ENCODE measurements at places on chromosomes 5 and 9.

- DNase-seq = no peak
These were observed 29.2 kb upstream of the CEP120 start for GRCh38 chr5:123452401-123452800.

GRCh38 chr9:129812385-129812784 lies 9.4 kb downstream of the TOR1B start:
- DNase-seq = no peak

DNA sequence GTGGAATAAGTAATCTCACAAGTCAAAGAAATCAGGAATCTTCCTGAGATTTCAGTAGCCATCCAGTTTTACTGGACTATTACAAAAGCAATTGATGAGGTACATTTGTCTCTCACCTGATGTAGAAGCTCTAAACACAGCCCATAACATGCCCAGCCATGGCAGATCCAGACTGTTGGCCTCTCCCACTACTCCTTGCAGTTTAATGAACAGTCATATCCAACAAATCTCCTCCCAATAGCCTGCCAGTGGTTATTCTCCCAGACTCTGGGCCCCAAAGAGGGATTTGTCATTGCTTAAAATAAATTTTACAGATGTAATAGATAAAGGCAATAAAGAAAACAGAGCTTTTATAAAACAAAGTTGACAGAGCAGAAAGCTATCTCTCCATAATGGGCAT lies 80.8 kb downstream of the ZNF608 start:
- DNase-seq = no peak

DNA sequence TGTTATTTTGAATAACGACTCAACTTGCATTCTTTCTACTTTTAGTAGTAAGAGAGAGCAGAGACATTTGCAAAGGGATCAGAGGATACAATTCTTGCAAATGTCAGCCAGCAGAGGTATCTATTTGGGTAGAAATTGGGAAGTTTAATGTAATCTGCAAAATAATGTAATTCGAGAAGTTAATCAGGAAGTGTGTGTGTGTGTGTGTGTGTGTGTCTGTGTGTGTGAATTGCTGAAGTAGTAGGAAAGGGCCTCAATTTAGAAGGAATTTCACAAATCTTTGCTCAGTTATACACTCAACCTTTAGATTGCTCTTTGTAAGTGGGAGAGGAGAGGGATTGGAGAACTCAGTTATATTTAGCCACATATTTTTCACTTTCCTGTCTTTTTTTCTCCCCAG lies 11.0 kb upstream of the IFNA1 start:
- DNase-seq = no peak

DNA sequence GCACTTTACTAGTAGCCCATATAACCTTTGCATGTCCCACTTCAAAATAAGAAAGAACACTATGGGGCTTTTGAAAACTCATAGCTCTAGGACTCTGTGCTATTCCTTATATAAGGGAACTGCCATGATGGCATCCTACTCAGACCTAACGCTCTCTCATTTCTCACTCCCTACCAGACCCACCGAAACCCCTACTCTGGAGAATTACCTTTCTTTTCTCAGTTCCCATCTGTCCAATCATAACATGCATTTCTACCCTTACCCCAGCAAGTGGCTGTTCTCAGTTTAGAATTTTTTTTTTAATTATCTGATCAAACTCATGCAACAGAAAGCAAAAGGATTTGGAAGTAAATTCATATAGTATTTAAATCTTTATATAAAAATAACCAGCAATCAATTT lies 27.3 kb downstream of the CARNMT1 start:
- no peak for DNase-seq

- DNase-seq = no peak
These were observed 120.2 kb downstream of the PDE4D start for GRCh38 chr5:59773294-59773693.

DNA sequence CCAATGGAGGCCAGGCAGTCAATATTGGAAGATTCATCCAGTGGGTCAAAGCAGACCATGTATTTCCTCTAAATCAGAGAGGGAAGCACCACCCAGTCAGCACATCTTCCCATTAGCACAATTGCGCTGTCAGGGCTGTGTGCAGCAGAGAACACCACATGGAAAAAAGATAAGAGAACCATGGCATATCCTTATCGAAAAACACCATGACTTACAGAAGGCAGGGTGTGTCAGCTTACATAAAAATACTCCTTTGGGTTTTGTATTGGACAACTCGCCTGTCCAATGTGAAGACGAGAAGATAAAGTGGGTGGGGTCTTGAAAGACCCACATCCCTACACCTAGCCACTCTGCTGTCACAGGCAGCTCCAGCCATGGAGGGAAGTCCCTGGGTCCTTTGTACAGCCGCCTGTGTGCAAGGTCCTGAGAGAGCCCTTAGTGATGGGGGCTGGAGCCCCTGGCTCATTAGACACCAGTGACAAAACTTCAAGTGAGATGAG lies 71.9 kb upstream of the SPATA31E1 start:
- no peak for DNase-seq

DNA sequence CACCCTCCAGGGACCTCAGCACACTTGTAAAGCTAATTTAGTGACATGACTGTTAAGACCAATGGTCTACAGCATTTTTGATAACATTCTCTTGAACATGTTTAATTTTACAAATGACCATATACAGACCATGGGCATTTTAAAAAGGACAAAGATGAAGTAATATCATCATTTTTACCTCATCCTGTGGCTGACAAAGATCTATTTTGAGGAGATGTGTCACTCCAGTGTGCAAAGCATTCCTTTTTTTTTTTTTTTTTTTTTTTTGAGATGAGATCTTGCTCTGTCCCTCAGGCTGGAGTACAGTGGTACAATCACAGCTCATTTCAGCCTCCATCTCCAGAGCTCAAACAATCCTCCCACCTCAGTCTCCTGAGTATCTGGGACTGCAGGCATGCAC lies 118.2 kb upstream of the TBC1D2 start:
- DNase-seq = no peak

DNA sequence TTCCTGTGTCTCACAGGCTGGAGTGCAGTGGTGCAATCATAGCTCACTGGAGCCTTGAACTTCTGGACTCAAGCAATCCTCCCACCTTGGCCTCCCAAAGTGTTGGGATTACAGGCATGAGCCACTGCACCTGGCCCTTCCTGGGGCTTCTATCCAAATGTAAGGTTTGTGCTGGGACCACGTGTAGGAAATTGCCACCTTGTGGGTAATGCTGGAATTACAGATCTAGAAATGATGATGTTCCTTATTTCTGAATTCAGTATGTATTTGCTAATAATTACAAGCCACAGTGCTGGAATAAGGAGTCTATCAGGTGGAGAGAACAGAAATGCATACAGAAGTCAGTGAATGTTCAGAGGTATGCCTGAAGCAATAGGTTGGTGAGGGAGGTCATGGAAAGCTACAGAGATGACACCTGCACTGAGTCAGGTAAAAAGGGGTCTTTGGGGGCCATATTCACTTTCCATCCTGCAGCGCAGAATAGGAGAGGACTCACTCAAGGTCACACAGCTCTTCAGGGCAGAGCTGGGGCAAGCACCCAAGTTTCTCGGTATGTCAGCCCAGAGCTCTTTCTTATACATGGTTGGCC lies 8.8 kb upstream of the IGFBPL1 start:
- DNase-seq = no peak

DNA sequence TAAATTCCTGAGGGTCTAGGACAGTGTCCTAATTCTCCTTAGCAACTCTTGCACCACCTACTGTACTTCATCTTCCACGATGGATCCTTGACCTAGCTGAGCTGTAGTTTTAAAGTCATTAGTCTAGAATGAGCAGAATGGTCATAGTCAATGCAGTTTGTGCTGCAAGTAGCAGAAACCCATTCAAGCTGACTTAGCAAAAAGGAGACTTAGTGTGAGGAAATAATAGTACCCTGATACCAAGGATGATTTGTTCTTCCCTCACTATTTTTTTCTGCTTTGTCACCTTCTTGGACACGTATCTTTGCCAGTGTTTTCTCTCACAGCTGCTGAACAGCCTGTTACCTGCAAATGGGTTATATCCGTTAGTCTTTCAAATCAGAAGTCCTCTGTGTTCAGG lies 5.3 kb downstream of the MFAP3 start:
- DNase-seq = no peak

GRCh38 chr9:17695482-17695881 lies 116.6 kb downstream of the SH3GL2 start:
- no peak for DNase-seq

DNA sequence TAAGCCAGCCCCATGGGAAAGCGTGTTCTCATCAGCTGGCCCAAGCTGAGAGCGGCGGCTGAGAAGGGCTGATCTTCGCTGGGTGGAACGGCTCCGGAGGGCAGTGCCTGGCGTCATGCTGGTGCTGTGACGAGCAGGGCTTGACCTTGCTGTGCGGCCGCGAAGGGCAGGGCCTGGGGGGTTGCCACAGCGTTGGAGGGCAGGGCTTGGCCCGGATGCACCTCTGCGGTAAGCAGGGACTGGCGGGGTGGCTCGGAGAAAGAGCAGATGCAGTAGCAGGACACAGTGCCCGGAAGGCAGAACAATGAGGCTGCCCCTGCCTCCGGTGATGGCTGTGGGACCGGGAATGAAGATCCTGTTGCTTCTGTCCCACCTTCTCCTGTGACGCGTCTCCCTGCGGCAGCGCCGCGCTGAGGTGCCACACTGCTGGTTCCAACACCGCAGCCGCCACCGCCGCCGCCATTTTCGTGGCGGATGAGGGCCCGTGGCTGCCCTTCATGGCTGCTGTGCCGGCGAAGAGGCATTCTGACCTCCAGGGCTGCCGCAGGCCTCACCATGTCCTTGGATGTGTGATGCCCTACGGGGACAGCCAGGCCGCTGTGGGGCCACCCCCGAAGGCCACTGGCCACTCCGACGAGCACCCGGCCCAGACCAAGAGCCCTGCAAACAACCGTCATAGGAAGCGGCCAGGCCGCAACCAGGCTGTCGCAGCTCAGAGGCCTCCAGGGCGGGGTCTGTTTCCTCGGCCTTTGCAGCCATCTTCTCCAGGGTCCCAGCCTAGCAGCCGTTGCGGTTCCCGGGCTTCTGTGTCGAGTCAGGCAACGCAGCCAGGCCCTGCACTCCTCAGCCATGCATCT lies 890.5 kb upstream of the CTNND2 start:
- no peak for DNase-seq

DNA sequence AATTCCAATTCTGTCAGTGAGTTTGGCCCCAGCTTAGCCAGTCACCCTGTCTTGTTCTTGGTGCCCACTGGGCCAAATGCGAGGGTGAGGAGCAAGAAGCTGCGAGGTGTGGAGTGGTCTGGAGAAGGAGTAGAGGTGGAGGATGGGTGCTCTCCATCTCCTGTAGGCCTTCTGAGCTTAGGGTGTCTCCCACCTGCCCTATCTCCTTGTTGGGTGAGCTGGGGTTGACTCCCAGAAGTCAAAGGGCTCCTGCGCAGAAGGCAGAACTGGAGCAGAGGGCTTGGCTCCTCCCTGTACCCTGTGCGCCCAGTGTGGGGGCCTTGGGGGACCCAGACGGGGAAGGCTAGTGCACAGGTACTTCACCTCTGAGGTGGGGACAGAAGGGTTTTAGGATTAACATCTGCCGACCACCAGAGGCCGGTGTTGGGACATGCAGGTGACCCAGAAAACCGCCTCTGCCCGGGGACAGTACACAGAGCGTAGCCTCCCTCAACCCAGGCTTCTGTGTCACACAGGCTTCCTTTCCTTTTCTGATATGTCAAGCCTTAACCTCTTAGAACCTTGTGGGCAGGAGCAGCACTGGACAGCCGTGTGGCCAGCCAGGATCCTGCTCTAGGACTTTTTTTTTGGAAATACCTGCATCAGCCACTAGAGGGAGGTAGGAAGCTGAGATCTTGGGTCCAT lies 16.9 kb downstream of the IL5 start:
- DNase-seq = no peak

GRCh38 chr5:38547257-38547656 lies 9.2 kb downstream of the LIFR start:
- DNase-seq = no peak

DNA sequence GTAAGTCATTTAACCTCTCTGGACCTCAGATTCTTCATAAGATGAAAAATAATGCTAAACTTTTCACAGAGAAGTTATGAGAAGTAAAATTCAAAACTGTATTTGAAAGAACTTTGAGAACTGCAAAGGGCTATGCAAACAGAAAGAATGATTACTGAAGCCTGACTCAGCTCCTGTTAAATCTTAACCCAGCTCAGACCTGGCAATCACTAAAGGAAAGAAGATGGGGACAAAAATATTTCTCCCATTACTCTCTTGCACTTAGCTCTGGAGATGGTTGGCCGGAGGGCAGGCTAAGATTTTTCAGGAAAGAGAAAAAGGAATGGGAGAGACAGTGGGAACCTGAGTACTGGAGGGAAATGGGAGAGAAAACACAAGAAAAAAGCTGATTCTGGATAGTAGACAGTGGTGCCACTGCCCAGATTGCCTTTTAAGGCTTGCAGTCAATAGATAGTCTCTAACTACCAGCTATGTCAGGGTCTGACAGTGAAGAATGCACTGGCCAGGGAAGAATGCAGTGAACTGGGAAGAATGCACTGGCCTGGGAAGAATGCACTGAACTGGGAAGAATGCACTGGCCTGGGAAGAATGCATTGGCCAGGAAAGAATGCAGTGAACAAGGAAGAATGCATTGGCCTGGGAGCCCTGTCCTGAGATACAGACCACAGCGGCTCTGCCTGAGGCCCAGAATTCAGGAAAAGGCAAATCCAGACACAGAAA lies 25.2 kb upstream of the CEMIP2 start:
- DNase-seq = no peak

DNA sequence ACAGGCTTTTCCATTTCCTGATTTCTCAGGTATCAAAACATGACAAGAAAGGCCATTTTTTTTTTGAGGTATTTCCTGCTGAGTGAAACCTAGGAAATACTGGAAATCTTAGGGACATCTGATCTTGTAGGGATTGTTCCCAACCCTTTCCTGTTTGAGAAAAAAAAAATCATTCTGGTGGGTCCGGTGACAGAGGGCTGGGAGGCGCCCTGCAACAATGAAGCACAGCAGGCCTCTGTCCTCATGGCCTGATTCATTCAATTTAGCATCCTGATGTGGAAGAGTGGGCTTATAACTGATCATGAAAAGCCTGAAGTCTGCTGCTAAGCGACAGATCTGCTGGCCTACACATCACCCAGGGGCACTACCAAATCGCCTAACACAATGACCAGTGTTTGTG lies 3.0 kb upstream of the C9orf153 start:
- DNase-seq = no peak

DNA sequence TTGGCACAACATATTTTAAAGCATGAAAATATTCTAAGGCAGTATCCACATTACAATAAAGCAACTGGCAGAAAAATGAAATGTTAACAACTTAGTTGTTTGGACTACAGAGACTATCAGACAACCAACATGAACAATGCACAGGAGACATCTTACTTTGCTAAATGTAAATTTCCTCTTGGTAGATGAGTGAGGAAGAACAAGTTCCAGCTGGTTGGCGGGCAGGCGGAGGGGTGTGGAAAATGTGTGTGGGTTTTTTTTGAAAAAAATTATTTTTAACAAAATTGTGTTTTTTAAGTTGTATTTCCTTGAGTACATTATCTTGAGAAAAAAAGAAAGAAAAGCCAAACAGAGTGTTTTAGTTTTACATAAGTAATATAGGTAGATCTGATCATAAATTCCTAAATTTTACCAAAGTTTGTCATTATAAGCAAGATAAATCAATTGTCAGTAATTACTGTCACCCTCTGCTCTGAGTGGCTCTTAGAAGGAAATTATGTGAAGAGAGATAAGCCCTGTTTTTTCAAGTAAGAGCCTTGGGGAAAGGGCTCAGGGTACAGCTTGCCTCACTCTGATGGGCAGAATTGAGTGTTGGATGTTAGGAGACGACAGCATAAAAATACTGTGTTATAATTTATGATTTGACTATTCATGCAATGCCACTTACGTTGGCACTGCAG lies 42.5 kb downstream of the TMEM167A start:
- DNase-seq = no peak

GRCh38 chr9:14179449-14179848 lies 134.5 kb downstream of the NFIB start:
- no peak for DNase-seq
